Occipital lobe (tissue), 3 donors: ENCODE measurements at places on chromosomes 12 and 14.

- no peak for DNase-seq
Measured at GRCh38 chr12:55844961-55845360, 2.2 kb upstream of the MMP19 start.

GRCh38 chr12:88185988-88186387 lies 43.9 kb downstream of the TMTC3 start:
- DNase-seq = no peak

- DNase-seq = no peak
Measured at GRCh38 chr12:7498809-7499208, 4.8 kb downstream of the CD163 start.

GRCh38 chr12:109524466-109525278 lies 47.2 kb downstream of the UBE3B start:
- DNase-seq = no peak

- no peak for DNase-seq
Measured at GRCh38 chr14:65877624-65878023, 465.1 kb downstream of the FUT8 start.

- no peak for DNase-seq
Measured at GRCh38 chr14:23550131-23550811, 1.3 kb downstream of the ZFHX2 start.

GRCh38 chr12:57272337-57273151 lies 21.6 kb upstream of the STAC3 start:
- no peak for DNase-seq
